Renal cortical epithelial cell (primary cell): ENCODE measurements at places on chromosomes 2 and 18.

GRCh38 chr2:85702172-85702571, 8.0 kb downstream of the GNLY start:
- peak; percentile 93 for DNase-seq

- DNase-seq: no peak
These were observed 246.1 kb downstream of the NDUFA10 start for GRCh38 chr2:239778861-239779558.

DNA sequence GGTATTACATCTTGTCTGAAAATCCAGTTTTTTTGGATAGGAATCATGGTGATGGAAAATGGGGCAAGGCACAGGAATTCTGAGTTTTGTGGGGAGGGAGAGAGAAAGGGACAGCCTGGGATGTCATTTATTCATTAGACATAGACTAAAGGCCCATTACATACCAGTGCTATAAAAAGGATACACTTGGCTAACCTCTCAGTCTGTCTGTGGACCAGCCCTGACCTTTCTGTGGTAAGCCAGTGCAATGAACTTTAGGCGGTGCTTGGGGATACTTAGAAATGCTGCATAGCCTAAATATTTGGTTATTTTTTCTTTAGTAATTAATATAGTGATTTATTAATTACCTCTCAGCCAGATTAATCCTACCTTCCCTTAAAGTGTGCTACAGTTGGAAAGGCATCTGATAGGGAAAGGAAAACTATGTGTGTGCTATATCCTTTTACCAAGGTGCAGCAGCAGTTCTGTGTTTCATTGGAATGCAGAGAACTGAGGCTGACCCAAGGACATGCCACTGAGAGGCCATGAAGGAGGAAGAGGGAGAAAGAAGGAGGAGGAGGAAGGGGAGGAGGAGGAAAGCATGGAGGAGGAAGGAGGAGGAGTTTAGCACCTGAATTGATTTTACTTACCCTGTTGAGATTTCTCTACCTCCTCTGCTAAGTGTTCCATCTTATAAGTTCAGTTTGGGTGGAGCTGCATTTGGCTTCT, 37.5 kb downstream of the KCNS3 start:
- DNase-seq: peak; percentile 50

GRCh38 chr2:101113441-101114267, 37.5 kb downstream of the TBC1D8 start:
- DNase-seq: peak; percentile 82

- DNase-seq: no peak
These were observed 10.4 kb upstream of the UBE2E3 start for GRCh38 chr2:180970016-180970415.

DNA sequence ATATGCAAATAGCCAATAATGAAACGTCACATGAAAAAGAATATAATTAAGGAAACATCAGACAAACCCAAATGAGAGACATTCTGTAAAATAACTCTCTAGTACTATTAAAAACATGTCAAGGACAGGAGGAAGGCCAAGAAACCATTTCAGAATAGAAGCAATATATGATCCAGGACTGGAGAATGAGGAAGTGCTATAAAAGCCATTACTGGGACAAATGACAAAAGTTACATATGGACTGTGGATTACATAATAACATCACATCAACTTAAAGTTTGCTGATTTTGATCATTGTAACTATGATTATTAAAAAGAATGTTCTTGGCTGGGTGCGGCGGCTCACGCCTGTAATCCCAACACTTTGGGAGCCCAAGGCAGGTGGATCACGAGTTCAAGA, 81.3 kb downstream of the CRACDL start:
- DNase-seq: no peak

DNA sequence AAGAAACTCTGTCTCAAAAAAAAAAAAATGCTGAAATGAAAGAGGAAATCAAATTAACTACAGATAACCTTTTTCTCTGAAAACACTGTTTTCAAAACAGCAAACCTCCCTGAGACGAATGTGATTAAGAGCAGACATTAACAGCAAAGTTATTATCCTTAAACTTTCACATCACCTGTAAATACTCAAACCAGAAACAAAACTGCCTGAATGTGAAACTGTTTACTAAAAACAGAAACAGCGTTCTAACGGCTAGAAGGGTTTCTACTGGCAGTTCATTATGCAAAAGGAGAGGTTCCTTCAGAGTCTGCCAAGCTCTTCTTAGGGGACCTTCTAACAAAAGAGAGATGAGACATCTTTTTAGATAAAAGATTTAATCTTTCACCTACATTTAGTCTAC, 45.9 kb downstream of the PNO1 start:
- DNase-seq: no peak

GRCh38 chr2:224532931-224533330, 52.2 kb downstream of the CUL3 start:
- no peak for DNase-seq

GRCh38 chr2:240469239-240469636, 33.8 kb downstream of the GPC1 start:
- no peak for DNase-seq

DNA sequence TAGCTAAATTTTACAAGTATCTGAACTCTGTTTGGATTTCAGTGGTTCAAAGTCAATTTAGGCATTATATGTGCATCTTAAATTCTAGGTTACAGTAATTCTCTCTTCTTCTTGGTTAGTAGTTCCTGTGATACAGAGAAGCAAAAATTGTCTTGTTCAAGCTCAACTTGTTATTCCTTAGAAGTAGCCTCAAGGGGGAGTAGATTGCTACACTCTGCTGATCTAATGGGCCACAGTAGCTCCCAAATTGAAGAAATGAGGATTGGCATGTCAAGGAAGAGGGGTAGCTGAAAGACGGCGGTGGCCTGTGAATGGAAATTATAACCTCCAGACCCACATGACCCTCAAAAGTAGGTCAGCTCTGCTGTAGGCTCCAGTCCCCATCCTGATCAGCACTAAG, 334.7 kb downstream of the HRH4 start:
- no peak for DNase-seq

DNA sequence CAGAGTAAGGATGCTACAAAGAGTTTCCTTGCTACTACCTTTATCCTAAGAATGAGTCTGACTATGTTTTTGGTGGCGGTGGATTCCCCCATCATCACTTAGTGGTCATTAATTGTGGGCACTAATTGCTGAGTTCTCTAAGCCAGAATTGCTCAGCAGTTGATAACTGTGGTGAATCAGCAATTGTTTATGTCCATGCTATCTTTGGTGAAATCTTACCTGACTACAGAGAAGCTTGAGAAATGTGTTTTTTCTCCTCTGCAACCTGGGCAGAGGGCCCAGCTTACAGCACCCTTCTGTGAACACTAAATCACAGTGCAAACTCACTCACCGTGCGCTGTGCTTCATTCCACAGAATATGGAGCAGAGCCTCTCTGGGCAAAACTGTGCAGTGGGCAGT, 683.6 kb downstream of the CNTNAP5 start:
- DNase-seq: no peak

DNA sequence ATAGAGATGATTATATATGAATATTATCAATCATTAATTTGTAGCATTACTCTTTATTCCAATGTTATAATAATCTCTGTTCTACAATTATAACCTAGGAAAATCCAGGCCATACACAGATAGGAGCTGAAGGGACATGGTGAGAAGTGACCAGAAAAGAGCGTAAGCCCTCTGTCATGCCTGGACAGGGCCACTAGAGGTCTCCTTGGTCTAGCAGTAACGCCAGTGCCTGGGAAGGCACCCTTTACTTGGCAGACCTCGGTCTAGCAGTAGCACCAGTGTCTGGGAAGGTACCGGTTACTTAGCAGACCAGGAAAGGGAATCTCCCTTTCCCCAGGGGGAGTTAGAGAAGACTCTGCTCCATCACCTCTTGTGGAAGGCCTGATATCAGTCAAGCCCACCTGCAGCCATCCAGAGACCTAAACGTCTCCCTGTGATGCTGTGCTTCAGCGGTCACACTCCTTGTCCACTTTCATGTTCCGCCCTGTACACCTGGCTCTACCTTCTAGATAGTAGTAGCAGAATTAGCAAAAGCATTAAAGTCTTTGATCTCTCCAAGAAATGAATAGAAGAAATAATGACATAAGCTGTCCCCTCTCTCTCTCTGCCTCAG, 447.5 kb upstream of the FSIP2 start:
- DNase-seq: peak; percentile 68

GRCh38 chr18:26696308-26696707, 148.0 kb upstream of the KCTD1 start:
- no peak for DNase-seq

GRCh38 chr2:241286348-241287090, 29.0 kb downstream of the HDLBP start:
- DNase-seq: no peak

GRCh38 chr2:40192864-40193669, 258.8 kb downstream of the SLC8A1 start:
- DNase-seq: peak; percentile 72

DNA sequence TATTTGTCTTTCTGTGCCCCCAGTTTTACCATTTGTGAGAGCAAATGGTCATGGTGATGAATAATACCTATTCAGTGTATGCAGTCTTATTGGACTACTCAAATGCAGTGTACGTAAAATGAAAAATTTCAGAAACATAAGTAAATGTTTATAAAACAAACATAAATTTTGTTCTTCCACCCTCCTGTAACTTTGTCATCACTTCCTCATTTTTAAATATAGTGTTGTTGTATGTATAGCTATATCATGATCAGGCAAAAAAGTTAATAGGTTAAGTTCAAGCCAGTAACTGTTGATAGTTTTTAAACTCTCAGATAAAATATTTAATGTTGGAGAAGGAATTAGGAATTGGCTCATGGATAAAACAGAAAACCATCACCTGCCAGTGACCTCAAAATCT, 93.2 kb downstream of the KLF7 start:
- DNase-seq: no peak

- DNase-seq: no peak
These were observed 206.3 kb upstream of the GULP1 start for GRCh38 chr2:188085421-188085820.

DNA sequence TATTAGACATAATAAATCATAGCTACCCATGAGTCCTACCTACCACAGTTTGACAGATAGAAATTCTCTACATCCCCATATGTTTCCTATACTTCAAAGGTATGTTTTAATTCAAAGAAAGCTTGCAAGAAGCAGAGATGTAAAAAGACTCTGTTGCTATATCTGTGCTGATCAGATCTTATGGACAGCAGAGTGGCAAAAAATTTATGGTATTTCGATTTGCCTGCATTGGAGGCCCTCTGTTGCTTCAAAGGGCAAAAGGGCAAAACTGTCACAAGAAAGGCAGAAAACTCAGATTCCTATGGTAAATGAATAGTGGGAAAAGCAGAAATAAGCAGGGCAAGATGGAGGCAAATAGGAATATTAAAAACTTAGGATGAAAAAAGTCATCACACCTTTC, 447.8 kb upstream of the SPHKAP start:
- no peak for DNase-seq

DNA sequence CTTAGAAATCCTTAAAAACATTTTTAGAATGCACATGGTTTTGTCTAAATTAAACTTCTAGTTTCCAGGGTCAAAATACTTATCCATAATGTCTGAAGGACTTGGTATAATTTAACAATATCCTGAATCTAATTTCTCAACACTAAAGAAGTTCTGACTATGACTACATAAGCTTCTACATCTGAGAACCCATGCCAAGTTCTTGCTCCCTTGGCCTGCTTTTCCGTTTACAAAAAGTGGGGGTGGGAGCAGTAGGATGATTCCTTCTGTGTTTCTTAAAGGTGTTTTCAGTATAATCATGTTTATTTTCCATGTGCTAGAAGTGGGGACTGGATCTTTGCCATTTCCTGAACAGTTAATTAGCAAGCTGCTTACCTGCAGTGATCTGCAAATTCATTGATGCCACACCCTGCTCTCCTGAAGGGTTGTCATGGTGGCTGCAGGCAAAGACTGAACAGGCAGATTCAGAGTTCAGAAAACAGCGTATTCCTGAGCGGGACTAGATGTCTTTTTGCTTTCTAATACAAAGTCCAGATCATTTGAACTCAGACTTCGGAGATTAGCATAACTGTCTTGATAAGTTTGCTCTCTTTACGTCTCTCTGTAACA, 36.2 kb downstream of the ADNP2 start:
- peak; percentile 18 for DNase-seq
